ENCODE measurements at places on chromosomes 4 and X. TPM values are rescaled to one million over a fixed set of nuclear protein-coding genes. Genes with fewer than 3 reads are reported as not detected.

- no peak overlapping the region for H3K4me3 ChIP-seq
- H3K27me3 ChIP-seq = no peaks in the 10 kb centered on the region
- DNase-seq = no peak
- no peaks in the 10 kb centered on the region for H3K4me1 ChIP-seq
These were observed 14.8 kb upstream of the ART3 start for GRCh38 chr4:76059750-76060149.

DNA sequence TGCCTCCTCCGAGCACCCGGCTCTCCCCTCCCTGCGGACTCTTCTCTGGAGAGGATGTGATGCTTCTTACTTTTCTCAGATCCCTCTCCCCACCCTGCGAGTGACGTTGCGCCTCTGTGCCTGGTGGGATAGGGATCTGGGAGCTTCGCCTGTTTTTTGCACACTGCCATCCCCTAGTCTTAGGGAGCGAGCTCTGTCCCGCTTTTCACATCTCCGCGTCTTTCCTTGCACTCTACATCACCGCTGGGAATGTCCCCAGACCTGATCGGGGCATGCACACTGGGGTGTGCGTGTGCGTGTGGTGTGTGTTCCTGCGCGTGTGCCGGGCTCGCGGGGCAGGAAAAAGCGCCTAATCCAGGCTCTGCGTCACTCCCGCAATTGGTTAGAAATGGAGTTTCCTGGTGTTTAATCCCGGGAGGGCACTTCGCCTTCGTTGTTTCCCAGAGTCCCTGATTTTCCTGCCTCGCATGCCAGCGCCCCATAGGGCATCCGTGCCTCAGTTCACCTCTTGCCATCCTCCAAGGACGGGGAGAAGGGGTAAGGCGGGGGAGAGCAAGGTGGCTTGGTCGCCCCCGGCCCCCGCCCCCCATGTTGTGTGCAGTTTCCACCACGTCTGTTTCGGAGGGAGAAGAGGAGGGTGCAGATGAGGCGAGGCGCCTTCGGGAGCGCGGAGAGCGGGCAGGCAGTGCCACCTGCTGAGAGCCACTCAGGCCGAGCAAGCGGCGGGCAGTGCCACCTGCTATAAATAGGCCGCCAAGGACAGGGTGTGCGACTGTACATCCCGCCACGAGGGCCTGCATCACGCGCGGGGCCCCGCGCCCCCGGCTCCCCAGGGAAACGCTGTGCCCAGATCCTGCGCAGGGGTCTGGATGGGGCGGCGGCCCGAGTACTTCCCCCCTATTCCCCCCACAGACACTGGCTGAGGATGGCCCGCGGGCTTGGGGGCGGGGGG is 759 bp upstream of the TBC1D1 start:
- peak; percentile 54 for DNase-seq
- H3K4me3 ChIP-seq = peak overlapping the region; percentile 77
- H3K4me1 ChIP-seq = no peaks in the 10 kb centered on the region

DNA sequence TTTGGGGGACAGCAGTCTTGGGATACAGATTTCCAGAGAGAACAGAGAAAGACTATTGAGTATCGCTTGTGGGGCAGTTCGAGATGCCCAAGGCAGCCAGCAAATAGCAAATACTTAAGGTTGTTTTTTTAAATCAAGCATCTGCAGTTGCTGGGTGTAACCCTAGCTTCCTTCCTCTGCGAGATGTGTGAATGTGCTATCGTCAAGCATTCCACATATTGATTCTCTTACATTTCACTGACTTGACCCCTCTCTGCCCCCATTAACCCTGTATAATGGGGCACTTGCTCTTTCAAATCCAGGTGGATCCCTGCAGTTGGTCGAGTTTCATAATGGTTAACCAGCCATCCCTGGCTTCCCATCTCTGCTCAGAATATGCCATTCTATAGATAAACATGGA is 23.5 kb downstream of the KCNE5 start:
- no peaks in the 10 kb centered on the region for H3K36me3 ChIP-seq
- DNase-seq = no peak
- no peak overlapping the region for H3K27ac ChIP-seq
- no peaks in the 10 kb centered on the region for H3K4me1 ChIP-seq
- H3K4me3 ChIP-seq = no peak overlapping the region

- no peaks in the 10 kb centered on the region for H3K4me1 ChIP-seq
- no peak overlapping the region for H3K27ac ChIP-seq
- no peak overlapping the region for H3K4me3 ChIP-seq
These were observed 40.5 kb upstream of the GLRB start for GRCh38 chr4:157035471-157035870.

GRCh38 chr4:184250795-184251669 is 33.4 kb upstream of the ENPP6 start:
- no peaks in the 10 kb centered on the region for H3K4me1 ChIP-seq
- H3K27ac ChIP-seq = no peak overlapping the region
- H3K27me3 ChIP-seq = no peaks in the 10 kb centered on the region

- no peak overlapping the region for H3K27ac ChIP-seq
- no peak for DNase-seq
- no peaks in the 10 kb centered on the region for H3K4me1 ChIP-seq
- no peaks in the 10 kb centered on the region for H3K27me3 ChIP-seq
- no peak overlapping the region for H3K4me3 ChIP-seq
- no peaks in the 10 kb centered on the region for H3K36me3 ChIP-seq
These were observed 55.5 kb upstream of the NYX start for GRCh38 chrX:41391606-41392005.

DNA sequence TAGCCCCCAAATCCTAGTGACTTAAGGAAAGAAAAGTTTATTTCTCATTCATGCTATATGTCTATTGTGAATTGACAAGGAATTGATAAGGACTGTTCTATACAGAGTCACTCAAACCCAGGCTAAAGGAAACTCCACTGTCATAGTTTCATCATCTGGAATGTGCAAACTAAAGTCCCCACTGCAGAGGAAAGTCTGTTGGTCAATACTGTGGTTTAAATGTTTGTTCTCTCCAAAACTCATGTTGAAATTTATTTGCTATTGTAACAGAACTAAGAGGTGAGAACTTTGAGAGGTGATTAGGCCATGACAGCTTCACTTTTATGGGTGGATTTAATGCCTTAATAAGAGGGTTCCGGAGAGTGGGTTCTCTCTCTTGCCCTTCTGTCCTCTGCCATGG is 149.6 kb downstream of the COX18 start:
- no peaks in the 10 kb centered on the region for H3K27me3 ChIP-seq
- no peak for DNase-seq
- no peaks in the 10 kb centered on the region for H3K4me1 ChIP-seq
- H3K4me3 ChIP-seq = no peak overlapping the region
- no peaks in the 10 kb centered on the region for H3K36me3 ChIP-seq

The MID1IP1 gene
- 62.4 TPM for total RNA-seq

The REPS2 gene
- total RNA-seq = 17.6 TPM

The CCDC120 gene
- 10.3 TPM for total RNA-seq

The CT83 gene
- not detected for total RNA-seq
